ENCODE measurements at places on chromosomes 4 and X.

GRCh38 chr4:123120473-123120872, 198.1 kb upstream of the NUDT6 start:
- no peak for DNase-seq

DNA sequence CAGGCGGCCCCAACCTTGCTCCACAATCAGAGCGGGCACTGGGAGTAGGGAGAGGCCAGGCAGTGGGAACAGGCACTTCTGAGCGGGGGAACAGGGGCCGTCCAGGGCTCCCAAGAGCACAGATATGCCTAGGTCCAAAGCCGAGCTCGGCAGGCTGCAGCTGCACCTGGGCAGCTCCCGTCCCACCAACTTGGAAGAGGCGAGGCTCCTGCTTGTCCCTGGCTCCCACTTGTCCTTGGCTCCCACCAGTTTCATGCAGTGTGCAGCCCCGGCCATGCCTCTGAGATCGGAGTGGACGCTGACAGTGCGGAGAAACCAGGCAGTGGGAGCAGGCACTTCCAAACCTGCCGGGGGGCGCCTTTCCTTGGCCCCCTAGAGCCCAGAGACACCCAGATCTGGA, 84.0 kb upstream of the XAGE2 start:
- no peak for DNase-seq

DNA sequence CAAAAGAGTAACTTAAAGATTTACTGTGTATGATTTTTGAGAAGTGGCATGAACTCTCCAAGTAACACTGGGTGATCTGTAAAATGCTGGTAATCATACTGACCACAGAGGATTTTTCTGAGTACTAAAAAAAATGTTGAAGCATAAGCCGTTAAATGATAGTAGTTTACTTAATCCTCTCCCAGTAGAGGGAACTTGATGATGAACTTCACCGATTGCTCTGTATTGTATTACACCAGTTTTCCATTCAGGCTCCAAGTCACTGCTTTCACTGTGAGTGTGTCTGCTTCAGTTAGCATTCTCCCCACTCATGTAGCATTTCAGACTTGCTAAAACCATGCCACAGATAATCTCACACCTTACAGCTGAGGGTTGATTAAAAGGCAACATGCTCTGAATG, 294.1 kb downstream of the GBA3 start:
- no peak for DNase-seq

- no peak for DNase-seq
These were observed 1005.8 kb downstream of the PCDH18 start for GRCh38 chr4:136526517-136526916.

DNA sequence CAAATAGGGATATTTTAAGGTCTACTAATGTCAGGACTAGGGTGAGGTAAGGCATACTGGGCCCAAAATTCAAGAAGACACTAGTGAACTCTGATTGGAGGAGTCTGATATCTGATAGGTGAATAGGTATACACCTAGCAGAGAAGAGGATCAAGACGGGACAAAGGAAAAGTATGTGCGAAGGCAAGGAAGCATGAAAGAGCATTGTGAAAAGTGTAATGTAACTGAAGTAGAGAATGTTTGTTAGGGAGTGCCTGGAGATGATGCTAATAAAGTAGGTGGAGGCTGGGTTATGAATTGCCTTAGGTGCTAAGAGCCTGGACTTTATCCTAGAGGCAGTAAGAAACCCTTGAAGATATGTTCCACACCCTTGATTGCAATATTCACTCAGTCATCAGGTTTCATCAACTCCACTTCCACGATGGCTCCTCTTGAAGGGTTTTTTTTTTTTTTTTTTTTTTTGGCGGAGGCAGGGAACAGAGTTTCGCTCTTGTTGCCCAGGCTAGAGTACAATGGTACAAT, 49.9 kb upstream of the XIAP start:
- DNase-seq, result no peak

DNA sequence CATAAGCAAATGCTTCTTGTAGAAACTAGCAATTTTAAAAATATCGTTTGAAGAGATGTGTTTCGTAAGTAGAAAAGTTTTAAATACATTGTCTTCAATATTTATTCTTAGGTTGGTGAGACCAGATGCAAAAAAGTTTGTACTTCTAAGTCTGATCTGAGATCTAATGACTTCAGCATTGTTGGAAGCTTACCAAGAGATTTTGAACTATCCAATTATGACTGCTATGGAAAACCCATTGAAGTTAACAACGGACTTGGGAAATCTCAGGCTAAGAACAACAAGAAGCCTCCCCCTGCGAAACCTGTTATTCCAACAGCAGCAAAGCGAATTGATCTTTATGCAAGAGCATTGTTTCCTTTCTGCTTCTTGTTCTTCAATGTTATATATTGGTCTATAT, 50.2 kb upstream of the GRIA2 start:
- DNase-seq, result no peak

- DNase-seq, result no peak
These were observed 115.6 kb upstream of the TLL1 start for GRCh38 chr4:165757451-165757850.

DNA sequence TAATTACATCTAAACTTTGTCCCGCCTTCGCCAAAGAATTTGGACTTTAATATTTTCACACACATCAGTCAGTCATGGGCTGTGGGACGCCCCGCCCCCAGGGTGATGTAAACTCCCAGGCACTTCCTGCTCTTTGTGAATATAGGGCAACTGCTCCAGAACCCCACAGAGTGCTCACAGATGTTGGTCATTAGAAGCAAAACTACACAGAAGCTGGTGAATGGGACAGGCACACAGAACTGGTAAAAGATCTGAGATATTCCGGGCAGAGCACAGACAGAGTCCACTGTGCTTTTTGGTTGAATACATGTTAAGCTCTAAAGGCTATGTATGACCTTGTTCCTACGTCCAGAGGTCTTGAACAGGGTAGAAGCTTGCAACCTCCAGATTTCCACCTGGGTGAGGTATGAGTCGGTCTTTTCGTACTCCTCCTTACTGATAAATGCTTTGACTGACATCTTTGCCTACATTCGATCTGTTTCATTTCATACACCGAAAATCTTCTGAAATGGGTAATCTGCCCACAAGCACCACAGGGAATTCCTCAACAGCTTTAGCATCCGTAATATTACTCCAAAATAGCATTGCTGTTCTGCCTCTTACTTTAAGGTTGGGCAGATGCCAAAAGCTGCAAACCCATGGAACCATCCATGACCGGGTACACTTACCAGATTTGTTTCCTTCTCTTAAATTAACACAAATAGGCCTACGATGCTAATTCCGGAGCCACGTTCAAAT, 144.6 kb downstream of the AMELX start:
- DNase-seq, result no peak

DNA sequence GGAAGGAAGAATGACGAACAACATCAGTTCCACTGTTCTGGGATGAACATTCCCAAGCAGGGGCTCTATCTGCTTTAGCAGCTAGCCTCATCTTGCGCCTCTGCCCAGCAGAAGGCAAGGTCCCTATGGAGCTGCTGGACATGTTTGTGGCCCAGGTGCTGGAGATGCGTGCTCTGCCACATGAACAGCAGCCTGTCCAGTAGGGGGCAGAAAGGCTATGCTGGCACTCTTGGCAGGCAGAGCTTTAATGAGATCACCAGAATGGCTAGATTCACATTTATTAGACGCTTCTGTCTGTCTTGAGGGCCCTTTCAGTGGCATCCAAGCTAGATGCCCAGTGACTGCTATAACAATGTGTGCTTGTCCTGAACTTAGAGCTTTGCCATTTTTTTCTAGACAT, 1826.0 kb downstream of the STIM2 start:
- no peak for DNase-seq

- no peak for DNase-seq
These were observed 38.7 kb upstream of the THOC2 start for GRCh38 chrX:123771449-123772064.

DNA sequence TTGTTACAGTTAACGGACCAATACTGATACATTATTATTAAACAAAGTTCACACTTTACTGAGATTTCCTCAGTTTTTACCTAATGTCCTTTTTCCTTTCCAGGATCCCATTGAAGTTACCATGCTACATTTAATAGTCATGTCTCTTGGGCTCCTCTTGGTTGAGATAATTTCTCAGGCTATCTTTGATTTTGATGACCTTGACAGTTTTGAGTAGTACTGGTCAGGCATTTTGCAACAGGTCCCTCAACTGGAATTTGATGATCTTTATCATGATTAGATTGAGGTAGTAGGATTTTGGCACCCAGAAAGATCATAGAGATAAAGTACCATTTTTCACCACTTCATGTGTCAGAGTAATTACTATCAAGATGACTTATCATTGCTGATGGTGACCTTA, 53.8 kb downstream of the NDNF start:
- DNase-seq, result no peak

DNA sequence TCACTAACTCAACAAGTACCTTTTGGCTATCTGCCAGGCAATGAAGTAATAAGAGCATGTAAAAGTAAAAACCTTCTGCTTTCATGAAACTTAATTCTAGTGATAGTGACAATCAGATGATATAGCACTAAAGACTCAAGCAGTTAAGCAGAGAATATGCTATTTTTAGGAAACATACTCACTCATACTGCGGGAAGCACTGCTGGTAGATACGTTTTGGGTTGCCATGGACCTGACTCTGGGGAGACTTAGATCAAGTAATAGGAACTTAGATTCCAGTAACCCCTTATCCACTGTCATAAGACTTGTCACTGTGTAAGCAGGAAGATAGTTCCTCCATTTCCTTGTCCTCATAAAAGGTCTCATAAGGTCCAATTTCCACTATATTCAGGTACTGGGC, 386.3 kb downstream of the DMD start:
- no peak for DNase-seq

GRCh38 chrX:133847340-133847994, 137.9 kb downstream of the GPC3 start:
- DNase-seq, result no peak

DNA sequence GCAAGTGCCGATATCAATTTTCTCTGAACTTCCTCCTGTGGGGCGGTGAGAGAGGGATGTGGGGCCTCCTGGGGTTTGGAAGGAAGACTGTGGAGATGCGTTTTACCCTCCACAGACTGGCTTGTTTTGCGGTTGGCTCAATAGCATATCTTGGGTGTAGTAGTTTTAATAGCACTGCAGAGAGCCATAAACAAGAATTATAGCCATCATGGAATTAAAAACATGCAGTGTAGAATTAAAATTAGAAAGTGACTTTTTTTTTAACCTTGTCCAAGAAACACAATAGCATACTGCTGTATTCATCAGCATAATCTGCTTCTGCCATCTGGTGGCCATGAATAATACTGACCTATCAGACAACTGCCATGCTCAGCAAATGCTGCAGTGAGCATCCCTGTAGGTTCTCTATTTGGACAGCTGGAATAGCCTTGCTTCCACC, 47.3 kb upstream of the SCML1 start:
- DNase-seq, result no peak

- no peak for DNase-seq
These were observed 47.2 kb upstream of the TMEM33 start for GRCh38 chr4:41887821-41888686.

DNA sequence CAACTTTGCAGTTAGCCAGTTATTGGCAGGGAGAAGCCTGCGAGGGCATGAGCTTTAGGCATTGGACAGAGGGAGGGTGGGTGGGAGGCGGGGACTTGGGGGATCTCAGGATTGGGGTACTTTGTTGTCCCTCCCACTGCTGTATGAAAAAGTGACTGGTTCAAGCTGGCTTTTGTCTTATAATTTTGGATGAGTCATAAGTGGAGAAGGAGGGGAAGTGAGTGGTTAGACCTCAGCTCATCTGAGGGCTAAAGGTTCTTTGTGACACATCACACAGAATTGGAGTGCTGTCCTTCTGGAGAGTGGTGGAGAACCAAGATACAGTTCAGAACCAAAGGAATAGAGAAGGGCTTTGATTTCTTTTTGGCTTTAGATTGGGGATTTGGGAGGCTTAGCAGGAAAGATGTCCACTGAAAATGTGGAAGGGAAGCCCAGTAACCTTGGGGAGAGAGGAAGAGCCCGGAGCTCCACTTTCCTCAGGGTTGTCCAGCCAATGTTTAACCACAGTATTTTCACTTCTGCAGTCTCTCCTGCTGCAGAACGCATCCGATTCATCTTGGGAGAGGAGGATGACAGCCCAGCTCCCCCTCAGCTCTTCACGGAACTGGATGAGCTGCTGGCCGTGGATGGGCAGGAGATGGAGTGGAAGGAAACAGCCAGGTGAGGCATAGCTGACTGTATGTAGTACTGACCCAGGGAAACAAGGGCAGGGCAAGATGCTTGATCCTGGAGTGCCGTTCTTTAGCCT, at the start of gene SLC4A4:
Gene SLC4A4, plus strand, starts transcription at position 175 of the 748 bp plus-strand sequence.
- no peak for DNase-seq

DNA sequence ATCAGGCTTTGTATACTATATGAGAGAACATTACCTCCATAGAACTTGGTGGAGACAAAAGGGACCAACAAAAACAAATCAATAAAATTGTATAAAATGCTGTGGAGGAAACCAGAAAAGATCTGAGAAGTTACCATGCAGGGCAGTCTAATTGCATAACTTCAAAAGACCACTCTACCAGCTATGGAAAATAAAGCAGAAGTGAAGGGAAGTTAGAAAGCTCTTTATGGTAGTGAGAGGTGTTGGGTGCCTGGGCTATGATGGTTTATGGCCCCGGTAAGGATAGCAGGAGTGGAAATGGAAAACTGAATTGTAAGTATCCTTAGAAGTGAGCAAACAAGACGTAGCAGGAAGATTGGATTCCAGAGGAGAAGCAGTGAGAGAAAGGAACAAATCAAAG, 3.1 kb downstream of the TMEM184C start:
- no peak for DNase-seq

DNA sequence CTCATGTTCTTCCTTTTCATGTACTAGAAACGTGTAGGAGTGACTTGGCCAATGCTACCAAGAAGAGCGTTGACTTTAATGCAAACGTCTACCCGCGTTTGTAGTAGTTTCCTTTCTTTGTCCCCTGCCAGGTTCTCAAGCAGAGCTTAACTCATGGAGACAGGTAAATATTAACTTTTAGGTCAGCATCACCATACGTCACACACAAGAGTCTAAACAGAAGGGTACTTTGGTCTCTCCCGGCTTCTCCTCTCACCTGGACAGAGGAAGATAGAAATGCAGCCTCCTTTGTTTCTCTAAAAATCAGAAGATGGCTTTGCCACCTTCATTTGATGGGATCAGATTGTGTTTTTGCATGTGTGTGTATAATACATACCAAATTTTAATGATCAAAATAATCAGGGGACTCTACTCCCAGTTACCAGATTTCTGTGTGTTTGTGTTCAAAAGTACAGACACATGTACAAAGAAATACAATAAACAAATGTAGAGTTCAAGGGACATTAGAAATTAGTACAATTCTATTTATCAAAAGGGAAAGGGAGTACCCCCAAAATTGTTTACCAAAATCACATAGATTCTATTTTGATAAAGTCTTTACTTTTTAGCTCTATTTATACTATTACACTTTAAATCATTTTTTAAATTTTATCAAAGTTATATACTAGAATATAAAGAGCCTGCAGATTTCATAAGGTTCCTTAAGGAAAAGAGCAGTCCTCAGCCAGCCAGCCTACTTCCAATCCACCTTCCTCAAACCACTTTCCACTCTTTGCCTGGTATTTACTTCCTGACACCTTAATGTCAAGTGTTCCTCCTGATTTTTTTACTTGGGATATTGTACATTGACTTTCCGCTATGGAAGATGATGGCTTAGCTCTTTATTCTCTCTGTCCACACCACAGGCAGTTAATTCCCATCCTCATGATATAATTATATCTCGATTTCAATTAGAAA, 195.5 kb downstream of the RELL1 start:
- no peak for DNase-seq

GRCh38 chr4:159899596-159899995, 796.7 kb downstream of the RAPGEF2 start:
- DNase-seq, result no peak

All from activated CD8-positive, alpha-beta memory T cell treated with anti-CD3 and anti-CD28 coated beads for 1 hour (primary cell).